IMR-90 (cell line): ENCODE measurements at places on chromosomes 7 and 10. TPM values are rescaled to one million over a fixed set of nuclear protein-coding genes. Genes with fewer than 3 reads are reported as not detected.

Gene ST7
- total RNA-seq: 25.3 and 26.0 TPM in 2 replicates

Gene CTBP2
- 74.2 and 81.0 TPM in 2 replicates for total RNA-seq

Gene NACAD
- total RNA-seq: 0.54 and 0.56 TPM in 2 replicates

Gene HDAC9
- 24.2 and 24.7 TPM in 2 replicates for total RNA-seq

- DNase-seq: no peak
These were observed 247.8 kb upstream of the FOXK1 start for GRCh38 chr7:4434306-4434705.

- DNase-seq: no peak
These were observed 97.1 kb downstream of the CREB5 start for GRCh38 chr7:28509251-28510025.

DNA sequence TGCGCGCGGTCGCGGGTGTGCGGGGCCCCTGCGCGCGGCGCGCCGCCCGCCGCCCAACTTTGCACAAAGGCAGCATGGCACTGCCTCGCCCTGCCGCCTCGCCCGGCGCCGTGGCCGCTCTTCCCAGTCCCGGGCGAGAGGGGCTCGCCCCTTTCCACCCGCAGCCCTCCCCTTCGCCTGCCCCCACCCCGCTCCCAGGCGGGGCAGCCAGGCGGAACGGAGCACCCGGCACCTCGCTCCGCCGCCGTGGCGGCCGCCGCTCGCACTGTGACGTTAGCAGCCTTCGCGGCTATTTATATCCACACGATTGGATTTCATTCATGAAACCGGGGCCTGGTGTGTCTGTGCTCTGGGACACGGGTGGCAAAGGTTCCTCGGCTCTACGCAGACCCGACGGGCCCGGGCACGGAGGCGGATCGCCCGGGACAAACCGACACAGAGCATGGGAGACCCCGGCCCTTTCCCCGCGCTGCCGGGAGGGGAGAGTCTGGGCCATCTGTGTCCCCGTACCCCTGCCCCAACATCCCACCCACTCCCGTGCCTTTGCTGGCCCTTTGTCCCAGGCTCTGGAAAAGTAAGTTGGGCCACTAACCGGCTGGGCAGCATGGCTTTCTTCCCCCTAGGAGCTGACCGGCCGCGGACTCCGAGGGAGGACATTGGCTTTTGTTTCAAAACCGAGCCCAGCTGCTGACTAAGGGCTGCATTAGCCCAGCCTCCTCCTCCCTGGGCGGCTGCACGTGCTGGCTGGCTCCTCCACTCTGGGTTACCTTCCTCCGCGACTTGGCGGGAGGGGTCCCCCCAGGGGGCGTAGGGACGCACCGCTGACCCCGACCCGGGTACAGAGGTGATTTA, at the start of gene RHOBTB1:
Gene RHOBTB1, minus strand, starts transcription at position 128 of the 852 bp plus-strand sequence. CDS start 32,643 bp downstream, outside the sequence.
- DNase-seq: peak; percentile 83

GRCh38 chr7:101066141-101066832, 19.0 kb upstream of the TRIM56 start:
- DNase-seq: no peak

GRCh38 chr10:86500846-86501245, 20.7 kb downstream of the WAPL start:
- peak; percentile 65 for DNase-seq

DNA sequence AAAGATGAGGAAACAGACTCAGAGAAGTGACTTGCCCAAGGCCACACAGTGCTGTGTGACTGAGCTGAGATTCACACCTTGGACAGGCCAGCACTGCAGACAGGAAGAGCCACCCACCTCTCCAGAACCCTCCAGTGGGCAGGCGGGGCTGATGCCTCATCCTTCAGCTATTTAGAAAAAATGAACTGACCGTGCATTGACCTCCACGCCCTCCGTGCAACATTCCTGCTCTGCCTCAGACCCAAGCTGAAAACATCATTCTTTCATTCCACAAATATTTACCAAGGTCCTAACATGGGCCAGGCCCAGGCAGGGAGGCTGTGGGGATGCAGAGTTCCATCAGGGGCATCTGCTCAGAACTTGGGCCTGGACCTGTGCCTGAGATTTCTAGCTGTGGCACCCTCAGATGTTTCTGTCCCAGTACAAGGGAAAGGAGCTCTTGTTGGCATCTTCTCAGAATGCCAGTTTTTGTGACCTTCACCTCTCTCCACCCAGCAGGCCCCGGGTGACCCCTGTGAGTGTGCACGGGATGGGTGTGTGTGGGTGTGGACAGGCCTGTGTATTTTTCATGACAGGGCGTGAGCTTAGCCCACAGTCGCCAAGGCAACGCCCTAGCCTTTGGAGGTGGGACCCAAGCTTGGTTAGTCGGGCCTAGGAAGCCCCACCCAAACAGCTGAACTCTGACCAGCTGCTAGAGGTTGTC, 6.5 kb downstream of the VSIR start:
- peak; percentile 95 for DNase-seq

GRCh38 chr7:48472640-48473039, 301.4 kb downstream of the ABCA13 start:
- no peak for DNase-seq

- no peak for DNase-seq
These were observed 116.6 kb upstream of the CACUL1 start for GRCh38 chr10:118871244-118871865.

GRCh38 chr10:19788902-19789301, 27.3 kb upstream of the PLXDC2 start:
- DNase-seq: peak; percentile 4

DNA sequence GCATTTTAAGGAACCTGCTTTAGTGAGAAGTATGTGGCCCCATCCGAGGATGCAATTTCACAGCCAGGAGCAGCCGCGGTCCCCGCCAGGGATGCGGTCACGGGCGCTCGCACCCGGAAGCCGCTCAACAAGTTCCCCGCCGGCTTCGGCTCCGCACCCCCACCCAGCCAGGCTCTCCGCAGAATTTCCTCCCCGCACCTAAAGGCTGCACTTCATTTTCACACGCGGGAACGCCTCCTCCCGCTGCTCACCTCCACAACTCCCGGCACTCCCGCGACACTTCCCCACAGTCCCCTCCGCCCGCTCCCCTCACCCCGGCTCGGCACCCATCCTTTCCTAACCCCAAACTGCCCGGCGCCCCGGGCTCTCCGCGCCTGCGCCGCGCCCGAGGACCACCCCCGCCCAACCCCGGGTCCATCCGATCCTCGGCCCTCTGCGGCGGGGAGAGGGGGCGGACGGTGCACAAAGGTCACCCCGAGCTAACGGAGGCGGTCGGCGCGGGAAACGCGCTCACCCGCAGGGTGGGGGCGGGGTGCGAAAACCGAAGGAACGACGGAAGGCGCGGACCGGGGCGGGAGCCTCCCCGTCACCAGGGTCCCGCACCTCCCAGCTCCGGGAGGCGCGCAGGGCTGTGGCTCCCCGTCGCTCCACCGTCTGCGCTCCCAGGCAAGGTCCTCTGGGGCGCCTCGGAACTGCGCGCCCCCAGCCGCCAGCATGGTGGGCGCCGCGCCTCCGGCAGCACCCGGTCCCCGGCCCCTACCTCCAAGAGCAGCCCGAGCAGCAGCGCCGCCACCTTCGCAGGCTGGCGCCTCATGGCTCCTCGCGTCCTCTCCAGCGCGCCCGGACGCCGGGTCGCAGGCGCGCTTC, 558 bp downstream of the VOPP1 start:
- DNase-seq: peak; percentile 22
